Inflammatory macrophage (primary cell): ENCODE measurements at places on chromosomes 13 and 19.

GRCh38 chr19:14416817-14417231 lies 2.3 kb downstream of the DDX39A start:
- peak; percentile 48 for DNase-seq

DNA sequence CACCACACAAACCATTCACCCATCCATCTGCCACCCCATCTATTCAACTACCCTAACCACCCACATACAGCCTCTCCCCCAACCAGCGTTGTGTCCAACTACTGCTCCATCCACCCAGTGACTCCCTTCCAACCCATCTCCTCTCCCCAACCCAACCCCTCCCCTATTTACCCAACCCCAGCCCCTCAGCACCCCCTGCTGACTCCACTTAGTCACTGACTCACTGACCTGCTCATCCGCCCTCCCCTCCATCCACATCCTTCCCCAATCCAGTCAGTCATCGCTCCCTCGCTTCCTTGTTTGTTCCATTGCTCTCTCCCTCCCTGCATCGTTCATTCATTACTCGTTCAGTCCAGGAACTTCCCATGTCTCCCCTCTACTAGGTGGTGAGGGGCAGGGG lies 39.2 kb downstream of the KCNC3 start:
- DNase-seq, result no peak

DNA sequence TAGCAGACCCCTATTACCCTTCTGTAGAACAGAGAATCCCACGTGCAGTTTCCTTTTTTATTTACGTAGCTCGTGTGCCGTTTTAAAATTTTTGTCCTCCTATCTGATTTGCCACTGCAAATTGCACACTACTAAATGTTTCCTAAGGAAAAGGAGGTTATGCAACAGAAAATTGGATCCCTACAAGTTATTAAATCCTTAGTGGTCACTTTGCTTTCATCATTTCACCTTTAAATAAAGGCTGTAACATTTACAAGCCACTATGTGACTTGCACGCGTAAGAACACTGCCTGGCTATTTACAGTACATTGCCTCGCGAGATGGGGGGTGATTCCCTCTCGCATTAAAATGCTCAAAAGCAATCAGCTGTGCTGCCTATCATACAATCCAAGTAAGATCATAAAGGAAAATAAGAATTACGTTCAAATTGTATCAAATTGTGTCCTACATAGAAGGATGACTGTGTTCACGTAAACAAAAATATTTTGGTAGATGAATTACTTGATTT lies 525.6 kb downstream of the SUCLA2 start:
- DNase-seq, result no peak

DNA sequence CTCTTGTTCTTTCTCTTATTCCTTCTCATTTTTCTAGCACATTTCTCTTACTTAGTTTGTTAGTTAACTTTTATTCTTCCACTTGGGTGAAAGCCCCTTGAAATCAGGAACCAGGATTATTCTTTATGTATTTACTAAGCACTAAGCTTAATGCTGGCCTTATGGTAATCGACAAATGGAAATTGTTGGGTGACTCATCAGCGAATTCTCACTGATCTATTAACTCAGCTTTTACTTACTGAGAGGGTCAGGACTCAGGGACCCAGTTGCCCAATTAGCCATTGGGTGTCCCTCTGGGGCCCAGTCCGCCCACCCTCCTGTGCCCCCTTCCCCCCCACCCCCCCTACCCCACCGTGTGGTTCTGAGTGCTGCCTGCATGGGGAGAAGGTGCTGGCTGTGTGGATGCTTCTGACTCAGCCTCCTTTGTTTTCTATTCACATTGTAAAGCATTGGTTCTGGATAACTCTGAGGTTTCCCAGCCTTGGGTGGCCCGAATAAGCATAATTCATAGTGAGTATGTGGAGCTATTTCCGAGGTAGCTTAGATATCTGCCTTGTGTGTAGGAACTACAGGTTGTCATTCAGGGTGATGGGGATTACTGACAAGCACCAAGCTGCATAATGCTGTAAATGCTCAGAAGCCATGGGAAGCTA lies 240.9 kb downstream of the FGF9 start:
- no peak for DNase-seq

GRCh38 chr19:44113784-44114390 lies 688 bp downstream of the ZNF225 start:
- no peak for DNase-seq

DNA sequence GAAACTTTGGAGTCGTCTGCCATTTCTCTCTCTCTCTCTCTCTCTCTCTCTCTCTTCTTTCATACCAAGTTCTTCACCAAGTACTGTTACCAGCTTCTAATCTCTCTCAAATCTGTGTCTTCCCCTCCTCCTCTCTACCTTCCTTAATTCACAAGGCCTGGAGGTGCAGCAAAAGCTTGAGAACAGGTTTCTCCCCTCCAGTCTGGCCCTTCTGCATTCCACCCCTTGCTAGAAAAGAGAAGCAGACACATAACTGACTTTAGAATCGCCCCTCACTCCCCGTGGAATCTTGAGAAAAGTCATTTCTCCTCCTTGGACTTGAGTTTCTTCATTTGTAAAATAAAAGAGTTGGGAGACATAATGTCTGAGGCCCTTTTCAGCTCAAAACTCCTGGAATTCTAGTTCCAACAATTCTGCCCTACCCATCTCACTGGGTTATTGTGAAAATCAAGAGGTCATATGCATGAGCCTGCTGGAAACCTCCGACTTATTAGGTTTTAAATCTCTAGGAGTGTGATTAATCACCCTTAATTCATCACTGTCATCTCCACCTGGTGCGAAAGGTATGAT lies 20.4 kb downstream of the AMER2 start:
- DNase-seq, result no peak

GRCh38 chr19:53507523-53508442 lies 30.2 kb upstream of the ZNF331 start:
- DNase-seq, result no peak

DNA sequence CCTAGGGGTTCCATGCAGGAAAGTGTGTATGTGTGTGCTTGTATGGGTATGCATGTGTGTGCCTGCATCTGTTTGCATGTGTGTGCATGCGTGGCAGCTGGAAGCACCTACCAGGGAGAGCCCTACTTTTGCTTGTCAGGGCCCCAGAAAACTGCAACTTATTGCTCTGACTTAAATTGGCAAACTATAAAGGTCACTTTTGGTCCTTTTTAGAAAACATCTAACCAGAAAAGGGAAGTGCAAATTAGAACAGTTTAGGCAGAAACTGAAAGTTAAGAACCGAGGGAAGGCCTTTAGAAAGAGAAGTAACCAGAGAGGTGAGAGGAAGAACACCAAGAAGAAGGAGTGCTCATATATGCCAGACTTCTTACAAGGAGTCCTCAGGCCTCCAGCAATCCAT lies 32.5 kb downstream of the DLEU7 start:
- DNase-seq, result peak; percentile 21

- DNase-seq, result no peak
Observed at GRCh38 chr19:644363-644762, 4.7 kb downstream of the FGF22 start.

DNA sequence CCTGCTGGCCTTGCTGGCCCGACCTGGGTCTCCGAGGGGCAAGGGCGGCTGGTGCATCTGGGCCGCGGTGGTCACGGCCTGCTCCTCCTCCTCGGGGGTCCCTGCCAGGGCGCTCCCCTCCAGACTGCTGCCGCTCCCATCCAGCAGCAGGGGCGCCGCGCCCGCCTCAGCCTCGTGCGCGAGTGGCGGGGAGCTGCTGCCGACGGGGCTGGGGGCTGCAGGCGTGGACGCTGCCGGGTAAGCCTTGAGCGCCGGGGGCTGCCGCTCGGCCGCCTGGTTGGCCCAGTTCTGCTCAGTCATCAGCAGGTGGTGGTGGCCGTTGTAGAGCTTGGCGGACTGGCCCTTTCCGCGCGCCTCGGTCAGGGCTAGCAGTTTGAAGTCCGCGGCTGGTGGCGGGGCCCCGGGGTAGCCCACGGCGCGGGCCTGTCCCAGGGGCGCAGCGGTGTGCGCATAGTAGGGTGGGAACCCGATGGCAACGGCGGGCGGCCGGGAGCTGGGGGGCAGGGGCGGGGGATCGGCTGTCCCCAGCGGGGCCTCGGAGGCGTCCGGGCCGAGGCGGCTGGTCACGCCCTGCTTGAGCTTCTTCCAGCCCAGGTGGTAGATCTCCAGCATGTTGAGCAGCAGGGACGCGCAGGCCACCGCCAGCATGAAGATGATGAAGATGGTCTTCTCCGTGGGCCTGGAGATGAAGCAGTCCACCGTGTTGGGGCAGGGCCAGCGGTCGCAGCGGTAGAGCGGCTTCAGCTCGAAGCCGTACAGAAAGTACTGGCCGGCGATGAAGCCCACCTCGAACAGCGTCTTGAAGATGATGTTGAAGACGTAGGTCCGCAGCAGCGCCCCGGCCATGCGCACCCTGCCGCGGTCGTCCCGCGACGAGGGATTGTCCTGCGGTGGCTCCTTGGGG lies 18.6 kb downstream of the GJA3 start:
- no peak for DNase-seq

DNA sequence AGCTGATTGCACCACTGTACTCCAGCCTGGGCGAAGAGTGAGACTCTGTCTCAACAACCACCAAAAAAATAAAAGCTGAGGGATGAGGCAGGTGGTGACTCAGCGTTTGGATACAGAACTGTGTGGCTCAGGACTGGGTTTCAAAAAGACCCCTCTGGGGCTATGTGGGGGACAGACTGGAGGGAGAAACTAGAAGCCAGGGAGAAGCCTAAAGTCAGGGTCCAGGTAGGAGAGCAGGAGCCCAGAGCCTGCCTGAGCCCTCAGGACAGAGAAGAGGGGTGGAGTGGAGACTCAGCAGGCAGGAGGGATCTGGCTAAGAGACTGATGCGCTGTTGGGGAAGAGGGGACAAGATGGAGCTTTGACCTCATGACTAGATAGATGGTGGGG lies 1.8 kb upstream of the CD37 start:
- DNase-seq, result peak; percentile 56

DNA sequence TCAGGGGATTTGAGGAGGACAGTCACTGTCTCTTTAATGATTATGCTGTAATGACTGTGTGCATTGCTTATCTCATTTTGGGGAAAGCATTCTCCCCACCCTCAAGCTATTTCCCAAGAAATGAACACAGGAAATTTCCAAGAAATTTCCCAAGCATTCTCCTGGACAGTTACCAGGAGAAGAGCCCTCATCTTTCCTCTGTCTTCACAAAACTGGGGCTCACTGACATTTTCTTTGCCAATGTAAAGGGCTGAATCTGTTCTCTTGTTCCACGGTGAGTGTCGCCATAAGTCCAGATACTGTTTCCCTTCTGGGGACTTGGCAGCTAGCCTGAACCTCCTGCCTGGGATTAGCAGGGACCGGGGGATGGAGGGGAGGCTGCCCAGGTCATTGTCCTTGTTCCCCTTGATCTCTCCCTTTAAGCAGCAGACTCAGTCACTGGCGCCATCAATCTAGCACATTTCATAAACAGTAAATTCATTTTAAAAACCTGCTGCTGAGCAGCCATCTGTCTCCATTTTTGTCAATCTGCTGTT lies 172.8 kb downstream of the DNAJC15 start:
- no peak for DNase-seq

DNA sequence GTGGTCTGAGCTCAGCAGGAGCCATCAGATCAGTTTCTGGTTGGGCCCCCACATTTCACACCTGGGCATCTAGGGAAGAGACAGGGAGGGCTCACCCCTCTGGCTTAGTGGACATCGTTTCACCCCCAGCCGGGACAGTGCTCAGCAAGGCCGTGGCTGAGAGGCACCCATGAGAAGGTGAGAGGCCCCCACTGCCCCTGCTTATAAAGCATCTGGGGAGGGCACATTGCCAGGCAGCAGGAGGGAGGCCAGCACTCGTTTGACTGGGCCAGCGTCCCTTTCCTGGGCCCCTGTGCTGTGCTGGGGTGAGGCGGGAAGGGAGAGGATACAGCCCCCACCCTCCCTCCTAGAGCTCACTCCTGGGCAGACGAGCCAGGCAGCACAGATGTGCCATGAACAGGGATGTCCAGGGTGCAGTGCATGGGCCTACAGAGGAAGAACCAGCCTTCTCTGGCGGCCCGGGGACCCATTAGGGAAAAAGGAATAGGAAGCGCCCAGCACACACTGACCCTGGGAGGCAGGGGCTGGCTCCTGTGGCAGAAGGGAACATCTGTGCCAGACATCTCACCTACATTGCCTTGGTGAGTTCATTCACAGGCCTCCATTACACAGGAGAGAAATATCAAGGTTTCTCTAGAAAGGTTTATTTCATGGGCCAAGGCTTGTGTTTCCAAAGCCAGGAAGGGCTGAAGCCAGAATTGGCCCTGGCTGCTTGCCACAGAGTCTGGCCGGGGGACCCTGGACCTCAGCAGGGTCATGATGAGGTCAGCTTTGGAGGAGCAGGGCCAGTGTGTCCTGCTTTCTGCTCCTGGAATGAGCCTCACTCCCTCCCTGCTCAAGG lies 7.7 kb downstream of the AP1M1 start:
- no peak for DNase-seq

- peak; percentile 34 for DNase-seq
Observed at GRCh38 chr19:46624958-46625661, at the start of gene PTGIR. Gene PTGIR (minus strand): TSS chr19:46625089. CDS start chr19:46624225, 864 bp downstream.

- DNase-seq, result no peak
Observed at GRCh38 chr13:30832377-30832776, 73.7 kb upstream of the MEDAG start.

DNA sequence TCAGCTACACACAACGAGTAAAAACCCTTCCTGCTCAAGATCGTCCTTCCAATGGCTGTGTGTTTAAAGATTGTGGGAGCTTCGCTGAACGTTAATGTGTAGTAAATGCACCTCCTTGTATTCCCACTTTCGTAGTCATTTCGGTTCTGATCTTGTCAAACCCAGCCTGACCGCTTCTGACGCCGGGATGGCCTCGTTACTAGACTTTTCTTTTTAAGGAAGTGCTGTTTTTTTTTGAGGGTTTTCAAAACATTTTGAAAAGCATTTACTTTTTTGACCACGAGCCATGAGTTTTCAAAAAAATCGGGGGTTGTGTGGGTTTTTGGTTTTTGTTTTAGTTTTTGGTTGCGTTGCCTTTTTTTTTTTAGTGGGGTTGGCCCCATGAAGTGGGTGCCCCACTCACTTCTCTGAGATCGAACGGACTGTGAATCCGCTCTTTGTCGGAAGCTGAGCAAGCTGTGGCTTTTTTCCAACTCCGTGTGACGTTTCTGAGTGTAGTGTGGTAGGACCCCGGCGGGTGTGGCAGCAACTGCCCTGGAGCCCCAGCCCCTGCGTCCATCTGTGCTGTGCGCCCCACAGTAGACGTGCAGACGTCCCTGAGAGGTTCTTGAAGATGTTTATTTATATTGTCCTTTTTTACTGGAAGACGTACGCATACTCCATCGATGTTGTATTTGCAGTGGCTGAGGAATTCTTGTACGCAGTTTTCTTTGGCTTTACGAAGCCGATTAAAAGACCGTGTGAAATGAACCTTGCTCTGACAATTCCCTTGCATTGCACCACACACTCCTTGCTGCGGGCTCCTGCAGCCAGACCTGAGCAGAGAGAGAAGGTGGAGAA lies 2.7 kb upstream of the FAM174C start:
- DNase-seq, result peak; percentile 7

DNA sequence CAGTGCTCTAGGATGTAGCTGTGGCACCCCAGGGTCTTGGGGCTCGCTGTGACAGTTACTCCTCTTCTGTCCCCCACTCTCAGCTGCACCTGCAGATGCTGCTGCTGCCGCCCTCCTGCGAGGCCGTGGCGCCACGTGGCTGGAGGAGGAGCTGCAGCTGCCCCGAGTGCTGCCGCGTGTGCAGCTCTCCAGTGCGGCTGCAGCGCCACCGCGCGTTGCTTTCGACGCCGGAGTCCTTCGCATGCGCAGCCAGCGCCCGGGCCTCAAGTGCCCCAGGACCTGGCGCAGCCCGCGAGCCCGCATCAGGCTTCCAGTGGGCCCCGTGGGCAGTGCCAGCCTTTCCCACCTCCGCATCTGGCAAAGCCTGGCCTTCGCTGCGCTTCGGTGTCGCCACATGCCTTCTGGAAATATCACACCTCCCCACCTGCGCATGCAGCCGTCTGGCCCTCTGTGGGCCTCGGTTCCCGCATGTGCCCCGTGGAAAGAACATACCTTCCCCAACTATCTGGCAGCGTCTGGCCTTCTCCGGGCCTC lies 692 bp upstream of the ZNF580 start:
- DNase-seq, result peak; percentile 65
